ENCODE measurements at places on chromosomes 7 and 10. TPM values are rescaled to one million over a fixed set of nuclear protein-coding genes. Genes with fewer than 3 reads are reported as not detected.

CARD11 gene
- total RNA-seq = 118 TPM

DNA sequence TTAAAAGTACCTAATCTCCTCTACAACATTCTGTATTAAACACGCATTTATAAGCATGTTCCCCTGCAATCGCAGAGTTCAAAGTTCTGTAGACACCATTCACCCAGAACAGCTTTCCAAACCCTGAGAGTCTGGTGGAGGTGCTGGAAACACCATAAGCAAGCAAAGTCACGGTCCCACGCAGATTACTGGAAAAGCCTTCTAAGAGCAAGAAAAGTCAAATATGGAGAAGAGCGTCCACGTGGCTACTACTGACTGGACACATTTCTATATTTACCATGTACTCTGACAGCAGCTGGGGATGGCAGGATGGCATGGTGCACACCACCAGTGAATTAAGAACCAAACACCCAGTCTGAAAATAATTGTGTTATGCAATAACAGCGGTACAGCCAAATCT is 97.7 kb downstream of the PARD3 start:
- no peak for DNase-seq
- H3K4me3 ChIP-seq = no peak overlapping the region
- no peaks in the 10 kb centered on the region for H3K36me3 ChIP-seq
- no peaks in the 10 kb centered on the region for H3K4me1 ChIP-seq

- H3K27me3 ChIP-seq = no peaks in the 10 kb centered on the region
- H3K36me3 ChIP-seq = no peaks in the 10 kb centered on the region
- no peak for DNase-seq
- H3K4me1 ChIP-seq = no peaks in the 10 kb centered on the region
- H3K27ac ChIP-seq = no peak overlapping the region
Measured at GRCh38 chr10:59036311-59037017, 140.0 kb upstream of the PHYHIPL start.

DNA sequence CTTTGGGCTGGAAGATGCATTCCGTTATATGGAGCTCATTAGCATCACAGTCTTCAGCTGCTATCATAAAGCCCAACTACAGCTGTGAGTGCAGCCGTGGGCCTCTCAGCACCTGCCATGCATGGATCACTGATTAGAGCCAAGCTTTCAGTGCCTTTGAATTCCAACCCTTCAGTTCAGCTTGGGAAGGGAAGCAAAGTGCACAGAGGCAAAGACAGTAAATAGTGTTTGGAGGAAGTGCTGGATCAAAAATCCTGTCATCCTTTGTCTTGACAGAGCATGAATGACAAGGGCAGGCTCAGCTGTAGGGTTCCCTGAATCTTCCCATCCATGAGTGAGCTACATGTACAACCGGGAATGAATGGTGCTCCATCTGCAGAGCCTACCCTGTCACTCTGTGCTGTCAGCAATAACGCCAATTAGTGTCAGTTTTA is 153.7 kb downstream of the DNAJB9 start:
- no peak overlapping the region for H3K27ac ChIP-seq
- H3K36me3 ChIP-seq = no peaks in the 10 kb centered on the region
- no peak for DNase-seq

GRCh38 chr7:28996836-28997235 is 38.7 kb upstream of the TRIL start:
- no peaks in the 10 kb centered on the region for H3K36me3 ChIP-seq
- DNase-seq = no peak
- H3K4me3 ChIP-seq = no peak overlapping the region
- no peaks in the 10 kb centered on the region for H3K4me1 ChIP-seq
- H3K27ac ChIP-seq = no peak overlapping the region

DNA sequence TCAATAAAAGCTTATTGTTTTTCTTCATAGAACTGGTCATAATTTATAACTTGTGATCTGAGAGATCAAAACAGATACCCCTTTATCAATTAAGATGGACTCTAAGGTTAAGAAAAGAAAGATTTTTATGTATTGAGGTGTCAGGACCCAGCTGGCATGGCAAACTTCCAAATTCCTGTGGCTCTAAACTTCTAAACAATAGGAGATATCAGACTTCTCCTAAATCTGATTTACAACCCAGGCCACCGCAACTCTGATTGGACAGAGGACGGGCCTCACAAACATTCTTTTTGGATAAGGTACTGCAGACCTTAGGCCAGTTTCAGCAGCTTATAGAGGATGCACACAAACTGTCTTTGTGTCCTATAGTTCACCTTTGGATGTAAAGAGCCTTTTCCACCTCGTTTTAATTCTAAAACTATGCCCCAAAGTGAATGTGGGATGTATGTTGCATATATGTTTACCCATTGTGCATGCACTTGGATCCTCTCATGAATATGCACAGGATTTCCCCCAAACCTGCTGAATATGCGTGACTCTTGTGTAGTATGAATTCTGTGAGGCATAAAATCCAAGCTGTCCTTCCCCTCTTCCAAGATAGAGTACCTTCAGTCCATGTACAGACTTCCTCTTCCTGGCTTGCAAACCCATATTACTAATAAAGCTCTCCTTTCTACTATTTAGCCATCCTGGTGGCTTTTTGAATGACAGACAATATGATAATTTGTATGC is 69.0 kb downstream of the ELMO1 start:
- no peak overlapping the region for H3K27ac ChIP-seq
- H3K4me1 ChIP-seq = no peaks in the 10 kb centered on the region
- no peaks in the 10 kb centered on the region for H3K36me3 ChIP-seq

GRCh38 chr7:158443688-158444483 is 143.7 kb downstream of the PTPRN2 start:
- no peak for DNase-seq
- H3K27ac ChIP-seq = no peak overlapping the region
- no peak overlapping the region for H3K4me3 ChIP-seq
- H3K27me3 ChIP-seq = no peaks in the 10 kb centered on the region
- H3K36me3 ChIP-seq = no peaks in the 10 kb centered on the region

GRCh38 chr10:905503-905902 is 26.0 kb downstream of the LARP4B start:
- no peak overlapping the region for H3K4me3 ChIP-seq
- H3K27ac ChIP-seq = no peak overlapping the region
- H3K4me1 ChIP-seq = no peaks in the 10 kb centered on the region
- DNase-seq = no peak
- H3K27me3 ChIP-seq = no peaks in the 10 kb centered on the region
